H9 (cell line): ENCODE measurements at places on chromosomes 6 and 20.

DNA sequence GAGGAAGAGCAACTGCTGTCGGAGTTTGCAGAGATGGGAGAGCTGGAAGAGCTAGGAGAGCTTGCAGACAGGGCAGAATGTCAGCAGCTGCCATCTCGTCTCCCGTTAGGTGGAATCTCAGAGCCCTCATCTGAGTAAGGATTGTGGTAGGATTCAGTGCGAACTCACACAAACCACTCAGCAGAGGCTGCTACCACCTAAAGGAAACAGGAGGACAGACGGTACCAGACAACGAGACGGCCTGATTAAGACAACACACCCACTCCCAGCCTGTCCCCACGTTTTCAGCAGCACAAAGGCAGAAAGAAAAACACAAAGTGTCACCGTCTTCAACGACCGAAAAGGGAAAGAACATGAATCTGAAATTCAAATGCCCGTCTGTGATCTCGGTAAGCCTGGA is 4.1 kb downstream of the LEMD2 start:
- no peak for DNase-seq
- H3K27me3 ChIP-seq, result no peaks in the 10 kb centered on the region
- no peak overlapping the region for H3K27ac ChIP-seq
- peaks cover 35% of the 10 kb centered on the region; the same call in 1 of the 2 replicates for H3K4me1 ChIP-seq
- no peak overlapping the region for H3K4me3 ChIP-seq

- no peaks in the 10 kb centered on the region for H3K27me3 ChIP-seq
- H3K27ac ChIP-seq, result no peak overlapping the region
- H3K4me3 ChIP-seq, result no peak overlapping the region
- no peaks in the 10 kb centered on the region; the same call in 1 of the 2 replicates for H3K4me1 ChIP-seq
These were observed 8.7 kb downstream of the ZHX3 start for GRCh38 chr20:41308726-41309413.

GRCh38 chr6:170022291-170022722 is 268.6 kb downstream of the DLL1 start:
- no peak for DNase-seq
- H3K27me3 ChIP-seq, result no peaks in the 10 kb centered on the region
- no peak overlapping the region for H3K4me3 ChIP-seq
- H3K36me3 ChIP-seq, result no peaks in the 10 kb centered on the region
- H3K27ac ChIP-seq, result no peak overlapping the region

DNA sequence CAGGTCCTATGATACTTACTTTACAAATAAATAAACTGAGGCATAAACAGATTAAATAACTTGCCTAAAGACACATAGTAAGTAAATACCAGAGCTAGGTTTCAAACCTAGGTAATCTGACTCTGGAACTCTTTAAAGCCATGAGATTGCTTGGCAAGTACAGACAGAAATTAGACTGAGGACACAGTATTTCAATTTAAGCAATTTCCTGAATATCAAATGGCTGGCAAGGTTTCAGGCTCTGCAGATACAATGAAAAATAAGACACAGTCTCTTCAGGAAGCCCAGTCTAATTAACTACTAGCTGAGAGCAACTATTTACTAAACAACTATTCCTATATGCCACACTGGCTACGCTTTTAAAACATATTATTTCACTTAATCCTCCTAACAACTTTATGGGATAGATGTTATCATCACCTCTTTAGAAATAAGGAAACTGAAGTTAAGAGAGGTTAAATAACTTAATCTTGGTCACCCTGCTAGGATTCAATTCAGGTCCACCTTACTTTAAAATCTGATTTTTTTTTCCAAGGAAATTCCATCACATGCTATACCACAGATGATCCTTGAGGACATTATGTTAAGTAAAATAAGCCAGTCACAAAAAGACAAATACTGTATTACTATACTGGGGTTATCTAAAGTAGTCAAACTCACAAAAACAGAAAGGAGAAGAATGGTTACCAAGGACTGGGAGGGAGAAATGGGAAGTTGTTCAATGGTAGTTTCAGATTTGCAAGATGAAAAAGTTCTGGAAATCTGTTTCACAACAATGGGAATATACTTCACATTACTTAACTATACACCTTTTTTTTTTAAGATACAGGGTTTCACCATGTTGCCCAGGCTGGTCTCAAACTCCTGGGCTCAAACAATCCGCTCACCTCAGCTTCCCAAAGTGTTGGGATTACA is 4.1 kb downstream of the TRPC4AP start:
- H3K36me3 ChIP-seq, result peaks cover 7% of the 10 kb centered on the region; the same call in 2 of the 3 replicates
- H3K27ac ChIP-seq, result no peak overlapping the region
- no peak for DNase-seq
- no peak overlapping the region for H3K4me3 ChIP-seq
- H3K4me1 ChIP-seq, result no peaks in the 10 kb centered on the region; the same call in 1 of the 2 replicates
- no peaks in the 10 kb centered on the region for H3K27me3 ChIP-seq

DNA sequence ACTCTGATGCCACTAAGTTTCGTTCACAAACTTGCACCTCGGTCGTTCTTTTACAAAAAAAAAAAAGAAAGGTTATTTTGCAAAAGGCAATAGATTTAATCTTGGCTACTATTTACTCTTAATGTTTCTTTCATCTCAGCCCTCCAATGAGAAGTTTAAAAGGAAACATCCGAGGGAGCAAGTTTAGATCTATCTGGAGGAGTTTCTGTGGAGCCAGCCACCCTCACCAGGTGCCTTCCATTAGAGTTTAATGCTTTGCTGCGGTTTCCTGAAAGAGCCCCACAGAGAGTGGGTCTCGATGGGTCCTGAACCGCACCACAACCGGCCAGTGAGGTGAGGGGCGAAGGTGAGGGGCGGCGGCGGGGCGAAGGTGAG is 632 bp downstream of the PRKN start:
- DNase-seq, result no peak
- no peak overlapping the region for H3K27ac ChIP-seq
- H3K27me3 ChIP-seq, result no peaks in the 10 kb centered on the region
- peak overlapping the region; percentile 94 for H3K4me3 ChIP-seq
- peaks cover 3% of the 10 kb centered on the region; the same call in 1 of the 2 replicates for H3K4me1 ChIP-seq

GRCh38 chr6:111642463-111643158 is 36.9 kb upstream of the TRAF3IP2 start:
- no peaks in the 10 kb centered on the region for H3K4me1 ChIP-seq
- DNase-seq, result peak; percentile 78

DNA sequence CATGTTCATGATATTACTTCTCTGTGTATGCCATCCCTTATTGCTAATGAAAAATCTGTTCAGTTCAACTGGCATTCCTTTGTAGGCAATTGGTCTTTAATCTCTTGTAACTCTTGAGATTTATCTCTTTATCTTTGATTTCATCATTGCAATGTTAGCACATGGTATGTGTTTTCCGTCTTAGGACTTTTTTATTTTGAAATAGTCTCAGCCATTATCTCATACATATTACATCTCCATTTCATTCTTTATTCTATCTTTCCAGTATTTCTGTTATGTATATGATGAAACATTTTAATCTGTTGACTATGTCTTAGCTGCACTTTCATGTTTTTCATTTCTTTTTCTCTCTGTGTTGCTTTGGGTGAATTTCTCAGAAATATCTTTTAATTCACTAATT is 58.1 kb downstream of the VSTM2L start:
- no peaks in the 10 kb centered on the region for H3K4me1 ChIP-seq
- no peaks in the 10 kb centered on the region for H3K27me3 ChIP-seq
- no peak overlapping the region for H3K27ac ChIP-seq
- no peak overlapping the region for H3K4me3 ChIP-seq
- no peak for DNase-seq
- H3K36me3 ChIP-seq, result no peaks in the 10 kb centered on the region

DNA sequence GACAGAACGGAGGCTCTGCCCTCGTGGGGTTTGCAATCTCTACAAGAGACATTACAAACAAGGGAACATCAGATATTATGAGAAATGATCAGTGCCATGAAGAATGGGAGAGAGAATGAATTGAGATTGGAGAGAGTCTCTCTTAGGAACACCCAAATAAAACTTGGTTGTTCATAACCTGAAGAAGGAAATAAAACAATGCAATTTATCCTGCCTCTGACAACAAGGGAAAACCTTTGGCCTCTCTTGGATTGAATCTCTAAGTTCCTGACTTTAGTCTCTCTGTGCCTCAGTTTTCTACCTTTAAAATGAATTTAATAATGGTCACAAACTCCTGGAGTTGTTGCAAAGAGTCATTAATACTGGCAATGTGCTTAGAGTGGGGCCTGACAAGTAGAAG is 21.1 kb downstream of the PLEKHG1 start:
- no peaks in the 10 kb centered on the region for H3K4me1 ChIP-seq
- no peak overlapping the region for H3K27ac ChIP-seq
- H3K4me3 ChIP-seq, result no peak overlapping the region
- no peak for DNase-seq
- H3K27me3 ChIP-seq, result no peaks in the 10 kb centered on the region; the same call in 1 of the 2 replicates
- peaks cover 2% of the 10 kb centered on the region; the same call in 1 of the 2 replicates for H3K36me3 ChIP-seq

- no peak overlapping the region for H3K4me3 ChIP-seq
- no peak overlapping the region for H3K27ac ChIP-seq
- H3K36me3 ChIP-seq, result no peaks in the 10 kb centered on the region
- no peaks in the 10 kb centered on the region for H3K27me3 ChIP-seq
- peaks cover 3% of the 10 kb centered on the region; the same call in 1 of the 2 replicates for H3K4me1 ChIP-seq
- DNase-seq, result no peak
These were observed 134.1 kb downstream of the CCDC170 start for GRCh38 chr6:151627689-151628444.

DNA sequence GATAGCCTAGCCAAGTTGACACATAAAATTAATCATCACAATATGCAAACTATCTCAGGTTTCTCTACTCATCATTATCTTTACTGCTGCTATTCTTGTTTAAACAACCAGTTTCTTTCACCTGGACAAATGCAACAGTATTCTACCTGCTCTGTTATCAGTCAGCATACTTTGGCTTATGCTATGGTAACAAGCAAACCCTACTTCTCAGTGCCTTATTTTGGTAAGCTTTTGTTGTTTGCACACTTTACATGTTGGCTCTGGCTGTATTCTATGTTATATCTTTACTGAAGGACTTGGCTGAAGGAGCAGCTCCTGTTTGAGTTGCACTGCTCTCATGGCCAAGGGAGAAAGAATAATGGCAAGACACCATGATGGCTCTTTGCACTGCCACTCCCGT is 463.1 kb downstream of the EPM2A start:
- H3K36me3 ChIP-seq, result no peaks in the 10 kb centered on the region
- no peak overlapping the region for H3K27ac ChIP-seq
- H3K4me3 ChIP-seq, result no peak overlapping the region
- H3K4me1 ChIP-seq, result no peaks in the 10 kb centered on the region

GRCh38 chr6:16546861-16547260 is 214.4 kb downstream of the ATXN1 start:
- H3K27ac ChIP-seq, result no peak overlapping the region
- DNase-seq, result no peak
- H3K4me1 ChIP-seq, result 0 out of 2 replicates have a peak, but pooled peaks cover 2% of the 10 kb centered on the region
- H3K4me3 ChIP-seq, result no peak overlapping the region
- H3K27me3 ChIP-seq, result no peaks in the 10 kb centered on the region
